Stimulated activated CD8-positive, alpha-beta memory T cell treated with anti-CD3 and anti-CD28 coated beads, Interleukin-7, amount 100 ng/mL, for 1 hour (primary cell): ENCODE measurements at places on chromosomes 11 and 22.

DNA sequence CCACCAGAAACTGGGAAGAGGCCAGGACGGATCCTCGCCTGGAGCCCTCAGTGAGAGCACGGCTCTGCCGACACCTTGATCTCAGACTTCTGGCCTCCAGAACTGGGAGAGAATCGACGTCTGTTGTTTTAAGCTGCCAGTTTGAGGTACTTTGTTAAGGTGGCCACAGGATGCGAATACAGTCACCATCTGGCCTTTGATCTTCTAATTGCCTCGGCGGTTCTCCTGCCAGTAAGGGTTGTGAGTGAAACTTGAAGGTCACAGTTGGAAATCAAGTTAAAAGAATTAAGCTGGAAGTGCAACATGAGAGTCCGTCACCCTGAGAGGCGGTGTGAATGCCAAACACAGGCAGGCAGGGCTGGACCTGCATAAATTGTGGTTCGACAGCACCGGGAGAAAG lies 27.9 kb downstream of the PARVB start:
- no peak for DNase-seq

DNA sequence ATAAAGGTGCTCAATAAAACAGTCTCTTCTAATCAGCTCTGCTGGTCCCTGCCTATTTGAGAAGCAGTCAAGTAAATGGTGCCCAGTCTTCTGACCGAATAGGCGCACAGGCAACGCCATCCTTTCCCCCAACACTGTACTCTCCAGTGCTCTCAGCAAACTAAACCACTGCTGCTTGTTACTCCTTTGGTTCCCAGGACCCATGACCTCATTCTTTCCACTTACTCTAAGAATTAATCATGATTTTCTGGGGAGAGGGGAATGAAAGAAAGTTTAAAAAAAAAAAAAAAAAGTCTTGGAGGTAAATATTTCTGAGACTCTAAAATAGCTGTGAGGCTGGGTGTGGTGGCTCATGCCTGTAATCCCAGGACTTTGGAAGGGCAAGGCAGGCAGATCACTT lies 63.7 kb downstream of the SGSM3 start:
- DNase-seq = no peak

- no peak for DNase-seq
Measured at GRCh38 chr11:65125197-65126056, 3.3 kb downstream of the MRPL49 start.

- no peak for DNase-seq
Measured at GRCh38 chr11:121340032-121340580, 47.5 kb downstream of the SC5D start.

- no peak for DNase-seq
Measured at GRCh38 chr11:130418756-130419155, 9.7 kb downstream of the ADAMTS8 start.

GRCh38 chr11:89182773-89183518 lies 5.3 kb downstream of the TYR start:
- no peak for DNase-seq

GRCh38 chr22:25775531-25775930 lies 33.5 kb downstream of the MYO18B start:
- no peak for DNase-seq

DNA sequence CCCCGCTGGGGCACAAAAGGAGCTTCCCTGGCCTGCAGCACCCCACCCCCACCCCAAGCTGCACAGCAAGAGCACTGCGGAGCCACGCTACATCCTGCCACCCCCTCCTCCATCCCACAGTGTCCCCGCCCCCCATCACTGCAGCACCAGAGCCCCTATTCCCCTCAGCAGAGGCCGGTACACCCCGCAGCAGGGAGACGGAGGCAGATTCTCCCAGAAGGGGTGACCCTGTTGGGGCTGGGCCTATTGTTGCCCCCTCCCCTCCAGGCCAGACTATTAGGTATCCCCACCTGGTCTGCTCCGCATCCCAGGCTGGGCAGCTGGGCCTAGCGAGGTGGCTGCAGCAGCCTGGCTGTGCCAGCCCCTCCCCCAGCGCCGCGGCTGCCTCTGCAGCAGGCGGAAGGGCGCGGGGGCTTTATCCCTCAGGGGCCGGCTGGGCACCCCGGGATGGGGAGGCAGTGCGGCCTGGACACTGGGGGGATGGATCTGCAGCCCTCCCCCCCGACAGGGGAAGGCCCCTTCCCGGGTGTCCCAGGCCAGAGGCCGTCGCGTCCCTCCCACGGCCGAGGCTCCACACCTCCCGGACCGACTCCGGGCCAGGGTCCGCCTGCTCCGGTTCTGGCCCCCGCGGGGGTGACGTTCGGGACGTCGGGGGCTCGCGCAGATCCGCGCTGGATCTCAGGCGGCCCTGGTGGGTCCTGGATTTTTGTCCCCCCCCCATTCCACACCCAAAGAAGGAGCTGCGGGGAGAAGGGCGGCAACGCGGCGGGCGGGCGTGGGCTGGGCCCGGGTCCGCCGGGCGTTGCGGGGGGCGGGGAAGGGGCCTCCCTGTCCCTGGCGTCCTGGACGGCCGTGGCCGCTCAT lies 943 bp downstream of the DUSP8 start:
- no peak for DNase-seq

DNA sequence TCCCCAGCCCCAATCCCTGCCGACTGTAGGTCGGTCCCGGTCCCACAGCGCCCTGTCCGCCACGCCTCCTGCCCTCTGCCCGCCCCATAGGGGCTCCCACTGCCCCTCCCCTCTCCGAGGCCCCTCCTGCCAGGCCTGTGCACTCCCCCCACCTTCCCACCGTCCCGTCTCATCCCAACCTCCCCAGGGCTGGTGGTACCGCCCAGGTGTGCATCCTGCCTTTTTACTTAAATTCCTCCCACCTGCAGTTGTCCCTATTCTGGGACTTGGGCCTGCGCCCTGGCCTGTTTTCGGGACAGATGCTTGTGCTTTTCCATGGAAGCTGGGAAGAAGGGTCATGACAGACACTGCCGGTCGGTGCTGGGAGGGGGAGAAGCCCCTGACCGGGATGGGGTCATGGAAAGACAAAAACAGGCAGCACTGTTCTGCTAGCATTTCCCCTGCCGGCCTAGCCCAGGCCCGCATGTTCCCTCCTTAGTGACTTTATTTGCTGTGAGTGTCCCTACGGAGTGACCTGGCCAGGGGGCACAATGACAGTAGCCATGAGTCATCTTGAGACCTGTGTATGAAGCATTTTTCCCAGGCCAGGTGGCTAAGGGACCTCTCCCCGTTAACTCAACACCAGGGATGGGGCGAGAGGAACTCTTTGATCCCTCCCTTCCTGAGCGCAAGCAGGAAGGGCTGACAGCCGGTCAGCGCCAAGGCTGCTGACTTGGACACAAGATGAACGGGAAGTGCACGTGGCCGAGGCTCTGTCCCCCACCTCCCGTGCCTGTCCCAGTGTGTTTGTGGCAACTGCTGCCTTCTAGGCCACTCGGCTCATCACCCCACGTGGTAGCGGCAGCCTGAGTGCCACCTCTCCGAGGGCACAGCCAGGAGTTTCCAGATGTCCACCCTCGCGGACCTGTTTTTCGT lies 7.1 kb downstream of the TBX1 start:
- no peak for DNase-seq

DNA sequence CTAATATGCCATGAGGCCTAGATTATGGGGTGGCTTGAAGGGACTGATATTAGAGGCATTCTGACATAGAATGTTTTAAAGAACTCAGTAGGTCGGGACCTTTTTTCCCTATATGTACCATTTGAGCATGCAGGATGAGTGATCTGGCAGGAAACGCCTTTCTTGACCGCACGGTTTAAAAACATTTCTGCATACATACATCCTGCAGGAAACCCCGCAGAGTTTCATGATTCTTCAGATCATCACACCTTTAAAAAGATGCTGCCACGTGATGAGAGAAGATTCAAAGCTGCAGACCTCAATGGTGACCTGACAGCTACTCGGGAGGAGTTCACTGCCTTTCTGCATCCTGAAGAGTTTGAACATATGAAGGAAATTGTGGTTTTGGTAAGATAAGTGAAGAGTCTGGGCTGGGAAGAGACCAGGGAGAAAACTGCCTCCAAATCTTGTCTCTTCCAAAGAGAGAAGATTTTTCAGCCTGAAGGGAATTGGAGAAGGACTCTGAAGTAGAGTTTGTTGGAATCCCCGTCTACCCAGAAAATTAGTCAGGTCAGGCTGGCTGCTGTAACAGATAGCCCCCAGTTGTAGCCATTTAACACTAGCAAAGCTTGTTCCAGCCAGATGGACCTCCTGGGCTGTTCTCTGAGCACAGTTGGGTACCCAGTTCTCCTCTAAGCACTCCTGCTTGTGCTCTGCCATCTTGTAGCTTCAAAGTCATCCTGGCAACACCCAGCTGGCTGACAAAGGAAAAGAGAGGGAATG lies 7.4 kb downstream of the RCN1 start:
- no peak for DNase-seq

GRCh38 chr22:40877488-40877887 lies 15.6 kb upstream of the DNAJB7 start:
- DNase-seq = no peak

DNA sequence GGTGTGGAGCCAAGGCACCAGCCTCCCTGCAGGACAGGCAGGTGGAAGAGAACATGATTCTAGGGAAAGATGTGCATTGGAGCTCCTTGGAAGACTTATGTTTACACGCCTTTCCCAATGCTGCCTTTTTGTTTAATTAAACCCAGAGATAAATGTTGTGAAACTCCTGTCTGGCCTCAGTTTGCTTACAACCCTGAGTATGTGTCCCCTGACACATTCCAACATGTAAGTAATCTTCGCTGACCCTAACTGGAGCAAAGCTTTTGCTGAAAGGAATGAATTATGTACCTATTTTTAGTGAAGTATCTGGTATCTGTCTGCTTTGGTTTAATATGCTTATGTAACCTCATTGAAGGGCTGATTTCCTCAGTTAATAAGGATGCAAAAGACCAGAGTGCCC lies 56.7 kb downstream of the APIP start:
- DNase-seq = no peak

DNA sequence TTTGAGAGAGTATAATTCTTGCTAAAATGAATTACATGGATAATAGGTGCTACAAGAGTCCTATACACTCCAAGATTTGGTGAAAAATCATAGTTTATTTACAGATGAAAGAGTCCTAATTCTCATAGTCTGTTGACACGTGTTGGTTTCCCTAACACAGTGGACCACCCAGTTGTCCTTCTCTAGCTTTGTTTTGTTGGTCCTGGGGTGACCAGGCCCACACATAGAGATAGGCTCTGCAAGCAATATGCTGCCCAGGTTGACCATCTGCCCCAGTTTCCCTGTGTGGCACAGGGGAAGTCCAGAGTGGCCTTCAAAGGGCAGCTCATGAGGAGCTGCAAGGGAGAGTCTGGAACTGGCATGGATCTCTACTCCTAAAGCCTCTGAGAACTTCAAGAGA lies 184.9 kb downstream of the MAML2 start:
- DNase-seq = no peak

DNA sequence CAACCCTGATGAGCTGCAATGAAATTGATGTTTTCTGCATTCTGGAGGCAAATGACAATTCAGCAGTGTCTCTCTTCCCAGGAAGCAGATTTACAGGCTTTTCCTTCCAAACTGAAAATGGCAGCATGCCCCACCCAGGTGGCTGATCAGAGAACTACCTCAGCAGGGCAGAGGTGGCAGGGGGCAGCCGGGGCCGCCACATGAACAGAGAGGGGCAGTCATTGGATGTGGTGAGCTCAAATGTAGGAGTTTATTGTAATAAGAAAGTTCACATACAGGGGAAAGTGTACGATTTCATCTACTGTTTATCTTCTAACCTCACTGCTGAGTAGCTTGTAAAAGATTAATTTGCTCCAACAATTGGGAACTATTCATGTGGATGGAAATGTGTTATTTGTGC lies 15.7 kb upstream of the PARVA start:
- no peak for DNase-seq

DNA sequence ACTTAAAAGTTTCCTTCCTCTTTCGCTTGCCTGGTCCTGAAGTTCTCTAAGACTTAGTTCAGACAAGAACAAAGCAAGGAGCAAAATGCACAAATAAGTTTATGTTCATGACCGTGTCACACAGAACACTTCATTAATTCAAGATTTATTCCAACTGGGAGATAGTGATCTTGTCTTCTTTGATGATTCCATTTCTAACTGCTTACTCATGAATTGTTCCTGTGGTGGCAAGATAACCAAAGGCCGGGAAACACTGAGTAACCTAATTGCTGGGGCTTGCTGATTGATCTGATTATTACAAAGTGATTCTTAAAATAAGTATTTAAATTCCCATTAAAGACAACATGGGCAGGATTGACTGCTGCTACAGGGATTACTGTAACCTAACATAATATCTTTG lies 1462.9 kb upstream of the RAG2 start:
- DNase-seq = no peak

GRCh38 chr22:23057331-23057730 lies 13.0 kb upstream of the GNAZ start:
- no peak for DNase-seq

DNA sequence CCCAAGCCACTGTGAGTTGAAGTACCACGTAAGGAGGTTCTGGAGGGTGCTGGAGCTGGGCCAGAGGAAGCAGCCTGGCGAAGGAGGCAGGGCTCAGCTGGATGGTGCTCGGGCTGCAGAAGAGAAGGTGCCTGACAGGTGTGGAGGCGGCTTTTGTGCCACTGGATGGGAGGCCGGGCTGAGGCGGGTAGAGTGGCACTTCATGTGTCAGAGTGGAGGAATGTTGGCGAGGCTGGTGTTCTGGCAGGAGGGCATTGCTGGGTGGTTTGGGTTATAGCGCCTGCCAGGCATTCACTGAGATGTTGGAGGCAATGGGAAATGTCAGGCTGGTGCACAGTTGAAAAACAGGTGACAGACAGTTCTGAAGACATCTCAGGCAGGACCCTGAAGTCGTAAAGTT lies 24.2 kb downstream of the UBE2L3 start:
- no peak for DNase-seq

DNA sequence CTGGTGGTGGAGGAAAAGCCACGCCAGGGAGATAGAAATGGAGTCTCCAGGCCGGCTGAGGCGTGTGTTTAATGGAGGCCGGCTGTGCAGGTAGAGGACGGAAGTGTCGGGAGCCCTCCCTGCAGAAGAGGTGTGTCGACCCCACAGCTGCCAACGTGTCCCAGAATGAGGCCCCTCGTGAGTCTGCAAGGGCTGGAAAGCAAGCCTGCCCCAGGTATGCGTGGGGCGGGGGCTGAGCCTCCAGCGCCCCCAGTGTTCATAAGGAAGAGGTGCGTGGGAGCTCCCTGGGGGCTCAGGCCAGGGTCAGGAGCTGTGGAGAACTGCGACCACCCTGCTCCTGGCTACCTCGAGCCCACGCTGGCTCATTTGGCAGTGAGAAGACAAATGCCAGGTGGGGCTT lies 38.0 kb upstream of the JAM3 start:
- no peak for DNase-seq

DNA sequence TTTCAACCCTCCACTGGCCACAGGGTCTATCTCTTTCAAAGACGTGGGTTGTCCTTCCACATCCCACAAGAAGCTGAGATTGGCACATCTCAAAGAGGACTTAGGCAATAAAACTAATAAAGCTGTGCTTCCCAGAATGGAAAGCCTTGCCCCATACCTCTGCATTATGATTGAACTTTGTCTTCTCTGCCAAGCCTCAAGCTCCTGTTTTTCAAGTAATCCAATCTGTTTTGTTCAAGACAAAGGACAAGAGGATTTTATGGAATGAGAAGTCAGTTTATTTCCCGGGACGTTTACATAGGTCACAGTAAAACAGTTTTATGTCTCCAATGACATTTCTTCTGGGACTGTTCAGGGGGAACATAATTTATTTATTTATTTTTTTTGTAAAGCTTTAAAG lies 108.4 kb downstream of the GALNT18 start:
- no peak for DNase-seq

- no peak for DNase-seq
Measured at GRCh38 chr11:61416941-61417340, 12.8 kb downstream of the CPSF7 start.

- DNase-seq = no peak
Measured at GRCh38 chr11:71946144-71946571, 17.3 kb downstream of the RNF121 start.

- peak; percentile 87 for DNase-seq
Measured at GRCh38 chr11:117828611-117829368, 4.2 kb upstream of the FXYD2 start.
